ENCODE measurements at places on chromosomes 11 and 22. TPM values are rescaled to one million over a fixed set of nuclear protein-coding genes. Genes with fewer than 3 reads are reported as not detected.

DNA sequence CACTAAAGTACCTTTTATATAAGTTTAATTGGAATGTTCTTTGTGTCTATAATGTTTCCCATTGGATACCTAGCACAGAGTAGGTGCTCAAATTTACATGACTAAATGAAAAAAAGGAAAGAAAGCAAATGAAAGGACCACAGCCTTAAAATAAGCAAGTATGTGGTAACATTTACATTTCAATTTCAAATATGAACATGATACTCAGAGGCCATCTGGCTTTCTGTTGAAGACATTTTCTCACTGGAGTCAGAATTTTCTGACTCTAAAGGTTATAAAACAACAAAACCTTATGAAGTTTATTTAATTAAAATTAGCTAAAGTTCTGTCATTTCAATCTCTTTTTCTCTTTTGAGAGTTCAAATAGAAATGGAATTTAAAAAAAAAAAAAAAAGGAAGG lies 904 bp upstream of the ANGPTL5 start:
- no peak for DNase-seq

- DNase-seq = peak; percentile 70
Observed at GRCh38 chr22:43346521-43346929, 3.4 kb upstream of the SCUBE1 start.

- DNase-seq = no peak
Observed at GRCh38 chr11:61826930-61827570, 1.1 kb upstream of the FADS2 start.

The KRTAP5-8 gene
- total RNA-seq = not detected

DNA sequence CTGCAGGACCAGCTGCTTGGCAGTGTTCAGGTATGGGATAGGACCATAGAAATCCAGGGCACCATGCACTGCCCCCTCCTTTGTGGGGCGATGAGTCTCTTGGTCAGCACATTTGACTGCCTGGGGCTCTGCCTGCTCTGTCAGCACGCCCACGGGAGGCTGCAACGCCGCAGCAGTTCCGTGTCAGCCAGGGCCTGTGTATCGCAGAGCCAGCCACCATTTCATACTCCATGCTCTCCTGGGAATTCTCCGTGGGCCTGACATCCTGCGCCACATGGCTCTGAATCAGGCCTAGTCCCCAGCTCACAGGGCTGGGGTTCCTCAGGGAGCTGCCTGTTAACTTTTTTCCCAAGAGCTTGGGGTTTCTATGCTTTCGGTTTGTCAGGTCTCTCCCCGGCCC lies 16.9 kb upstream of the RELT start:
- DNase-seq = no peak

- no peak for DNase-seq
Observed at GRCh38 chr22:33605666-33606065, 314.6 kb downstream of the LARGE1 start.

DNA sequence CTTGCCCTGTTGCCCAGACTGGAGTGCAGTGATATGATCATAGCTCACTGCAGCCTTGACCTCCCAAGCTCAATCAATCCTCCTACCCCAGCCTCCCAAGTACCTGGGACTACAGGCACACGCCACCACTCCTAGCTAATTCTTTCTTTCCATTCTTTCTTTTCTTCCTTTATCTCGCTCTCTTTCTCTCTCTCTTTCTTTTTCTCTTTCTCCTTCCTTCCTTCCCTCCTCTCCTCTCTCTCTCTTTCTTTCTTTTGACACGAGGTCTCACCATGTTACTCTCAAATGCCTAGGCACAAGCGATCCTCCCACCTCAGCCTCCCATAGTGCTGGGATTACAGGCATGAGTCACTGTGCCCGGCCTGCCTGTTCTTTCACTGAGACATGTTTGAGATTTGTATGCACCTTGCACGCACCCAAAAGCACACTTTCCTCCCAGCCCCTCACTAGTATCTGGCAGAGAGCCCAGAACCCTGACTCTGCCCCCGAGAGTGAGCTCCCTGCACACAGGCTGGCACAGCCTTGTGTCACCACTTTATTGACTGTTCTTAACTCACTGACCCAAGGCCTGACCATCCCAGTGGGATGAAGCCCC lies 56.8 kb downstream of the CD6 start:
- no peak for DNase-seq

DNA sequence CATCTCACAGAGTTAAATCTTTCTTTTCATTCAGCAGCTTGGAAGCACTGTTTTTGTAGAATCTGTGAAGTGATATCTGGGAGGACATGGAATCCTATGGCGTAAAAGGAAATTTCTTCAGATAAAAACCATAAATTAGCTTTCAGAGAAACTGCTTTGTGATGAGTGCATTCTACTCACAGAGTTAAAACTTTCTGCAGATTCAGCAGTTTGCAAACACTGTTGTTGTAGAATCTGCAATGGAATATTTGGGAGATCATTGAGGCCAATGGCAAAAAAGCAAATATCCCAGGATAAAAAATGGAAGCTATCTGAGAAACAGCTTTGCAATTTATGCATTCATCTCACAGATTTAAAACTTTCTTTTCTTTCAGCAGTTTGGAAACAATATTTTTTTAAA lies 180.6 kb downstream of the OR4A47 start:
- no peak for DNase-seq

The PNPLA5 gene
- total RNA-seq = not detected

The ACR gene
- total RNA-seq = 3.3 TPM

DNA sequence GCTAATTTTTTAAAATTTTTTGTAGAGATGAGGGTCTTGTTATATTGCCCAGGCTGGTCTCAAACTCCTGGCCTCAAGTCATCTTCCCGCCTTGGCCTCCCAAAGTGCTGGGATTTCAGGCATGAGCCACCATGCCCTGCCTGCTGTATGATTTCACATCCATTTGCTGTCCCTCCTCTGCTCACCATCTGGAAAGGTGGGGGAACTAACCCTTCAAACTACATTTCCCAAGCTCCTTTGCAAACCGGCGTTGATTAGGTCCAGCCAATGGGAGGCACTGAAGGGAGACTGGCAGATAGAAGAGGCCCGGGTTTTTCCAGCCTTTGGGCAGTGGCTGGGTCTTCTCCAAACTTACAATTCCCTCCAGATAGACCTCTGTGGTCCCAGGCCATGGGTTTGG lies 19.3 kb downstream of the RFPL1 start:
- DNase-seq = peak; percentile 38

DNA sequence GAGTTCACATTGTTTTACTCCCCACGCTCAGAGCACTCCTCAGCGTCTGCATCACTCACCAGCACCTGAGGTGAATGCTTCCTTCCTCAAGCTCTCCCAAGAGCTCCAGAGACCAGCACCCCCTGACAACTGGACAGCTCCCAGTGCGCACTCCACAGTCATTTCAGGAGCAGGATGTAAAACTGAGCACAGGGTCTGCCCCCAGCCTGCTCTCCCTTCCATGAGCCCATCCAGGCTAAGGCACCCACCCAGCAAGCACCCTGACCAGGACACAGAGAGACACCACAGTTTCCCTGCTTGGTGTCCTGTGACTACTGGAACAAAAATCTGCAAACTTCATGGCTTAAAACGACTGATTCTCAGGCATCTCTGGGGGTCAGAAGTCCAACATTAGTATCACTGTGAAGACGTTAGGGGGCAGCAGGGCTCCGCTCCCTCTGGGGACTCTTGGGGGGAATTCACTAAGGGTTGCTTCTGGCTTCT lies 3.3 kb downstream of the SCGB1D2 start:
- DNase-seq = peak; percentile 57

- DNase-seq = no peak
Observed at GRCh38 chr11:119910051-119910450, 181.1 kb upstream of the NECTIN1 start.

DNA sequence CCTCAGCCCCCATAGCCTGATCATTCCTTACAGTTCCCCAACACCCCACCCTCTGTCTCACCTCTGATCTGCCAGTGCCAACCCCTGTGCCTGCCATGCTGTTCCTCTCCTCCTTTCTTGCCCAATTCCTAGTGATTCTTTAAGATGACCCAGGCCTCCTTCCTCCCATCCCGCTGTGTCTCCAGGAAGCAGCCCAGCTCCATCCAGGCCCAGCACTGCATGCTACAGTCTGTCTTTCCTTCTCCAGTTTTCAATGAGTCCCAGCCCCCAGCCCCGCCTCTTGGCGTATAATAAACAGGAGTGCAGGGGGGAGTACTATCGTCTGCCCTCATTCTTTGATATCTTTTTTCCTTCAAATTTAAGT lies 12.3 kb downstream of the LTBP3 start:
- no peak for DNase-seq

DNA sequence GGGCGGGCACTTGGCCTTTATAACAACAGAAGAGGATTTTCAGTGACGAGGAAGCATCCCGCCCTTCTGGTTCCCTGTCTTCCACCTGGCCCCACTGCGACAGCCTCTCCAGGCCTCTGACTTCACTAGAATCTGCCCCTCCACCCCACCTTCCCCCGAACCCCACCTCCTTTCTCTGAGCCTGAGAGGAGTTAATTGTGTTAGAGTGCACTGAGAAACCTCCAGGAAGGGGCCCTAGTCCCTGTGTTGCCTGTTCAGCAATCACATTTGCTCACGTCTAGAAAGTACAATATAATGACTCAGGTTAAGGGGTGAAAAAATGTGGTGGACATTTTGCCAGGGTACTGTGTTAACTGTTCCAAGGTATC lies 38.8 kb downstream of the PTPRJ start:
- peak; percentile 60 for DNase-seq

DNA sequence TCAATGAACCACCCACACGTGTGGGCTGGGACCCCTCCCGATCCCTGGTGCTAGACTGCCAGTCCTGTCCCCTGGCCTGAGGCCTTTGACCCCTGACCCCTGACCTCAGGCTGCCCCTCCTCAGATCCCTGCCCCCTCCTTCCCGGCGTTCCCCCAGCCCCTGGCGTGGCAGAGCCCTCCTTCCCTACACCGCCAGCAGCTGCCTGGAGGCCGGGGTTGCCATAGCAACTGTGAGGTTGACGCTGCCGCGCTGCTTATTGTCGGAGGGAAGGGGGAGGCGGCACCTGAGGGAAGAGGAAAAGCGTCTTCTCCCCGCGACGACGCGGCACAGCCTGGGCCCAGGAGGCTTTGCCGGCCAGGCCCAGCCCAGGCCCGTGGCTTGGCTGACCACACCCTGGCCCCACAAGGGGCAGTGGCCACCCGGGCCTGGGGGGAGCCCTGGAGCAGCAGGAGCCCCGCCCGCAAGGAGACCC lies 32.6 kb downstream of the SHANK3 start:
- peak; percentile 92 for DNase-seq

DNA sequence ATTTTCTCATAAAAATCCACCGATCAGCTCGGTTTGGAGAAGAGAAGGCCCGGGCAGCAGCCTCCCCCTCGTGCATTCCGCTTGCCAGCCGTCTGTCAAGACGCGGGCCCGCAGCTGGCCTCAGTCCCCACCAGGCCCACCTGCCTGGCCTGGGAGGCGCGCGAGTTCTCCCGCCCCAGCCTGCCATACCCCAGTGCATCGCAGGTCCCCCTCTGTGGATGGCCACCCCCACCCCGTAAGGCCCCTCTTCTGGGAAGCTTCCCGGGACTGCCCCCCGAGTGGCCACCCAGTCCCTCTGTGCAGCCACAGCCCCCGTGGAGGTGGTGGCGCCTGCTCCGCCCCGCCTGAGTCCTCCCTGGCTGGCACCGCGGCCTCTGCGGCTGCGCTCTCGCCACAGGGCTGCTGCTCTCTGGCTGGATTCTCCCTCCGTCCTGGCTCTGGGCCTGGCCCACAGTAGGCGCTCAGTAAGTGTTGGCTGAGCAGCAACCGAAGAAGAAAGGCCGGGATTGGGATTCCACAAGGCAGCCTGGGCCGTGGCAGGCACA lies 74.0 kb upstream of the TCF20 start:
- DNase-seq = peak; percentile 73

DNA sequence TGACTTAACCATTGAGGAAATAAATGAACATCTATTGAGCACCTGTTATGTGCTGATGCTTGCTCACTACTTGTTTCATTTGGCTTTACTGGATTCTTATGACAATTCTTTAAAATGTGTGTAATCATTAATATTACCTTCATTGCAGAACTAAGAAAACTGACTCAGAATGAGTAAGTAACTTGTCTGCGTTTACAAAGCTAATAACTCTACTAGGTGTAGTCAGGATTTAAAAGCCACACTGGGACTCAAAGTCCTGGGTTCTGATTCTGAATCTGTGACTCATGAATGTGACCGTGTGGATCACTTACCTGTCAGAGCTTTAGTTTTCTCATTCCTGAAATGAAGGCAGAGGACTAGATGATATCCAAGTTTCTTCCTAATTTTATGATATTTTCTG lies 23.4 kb upstream of the KIRREL3 start:
- DNase-seq = no peak

DNA sequence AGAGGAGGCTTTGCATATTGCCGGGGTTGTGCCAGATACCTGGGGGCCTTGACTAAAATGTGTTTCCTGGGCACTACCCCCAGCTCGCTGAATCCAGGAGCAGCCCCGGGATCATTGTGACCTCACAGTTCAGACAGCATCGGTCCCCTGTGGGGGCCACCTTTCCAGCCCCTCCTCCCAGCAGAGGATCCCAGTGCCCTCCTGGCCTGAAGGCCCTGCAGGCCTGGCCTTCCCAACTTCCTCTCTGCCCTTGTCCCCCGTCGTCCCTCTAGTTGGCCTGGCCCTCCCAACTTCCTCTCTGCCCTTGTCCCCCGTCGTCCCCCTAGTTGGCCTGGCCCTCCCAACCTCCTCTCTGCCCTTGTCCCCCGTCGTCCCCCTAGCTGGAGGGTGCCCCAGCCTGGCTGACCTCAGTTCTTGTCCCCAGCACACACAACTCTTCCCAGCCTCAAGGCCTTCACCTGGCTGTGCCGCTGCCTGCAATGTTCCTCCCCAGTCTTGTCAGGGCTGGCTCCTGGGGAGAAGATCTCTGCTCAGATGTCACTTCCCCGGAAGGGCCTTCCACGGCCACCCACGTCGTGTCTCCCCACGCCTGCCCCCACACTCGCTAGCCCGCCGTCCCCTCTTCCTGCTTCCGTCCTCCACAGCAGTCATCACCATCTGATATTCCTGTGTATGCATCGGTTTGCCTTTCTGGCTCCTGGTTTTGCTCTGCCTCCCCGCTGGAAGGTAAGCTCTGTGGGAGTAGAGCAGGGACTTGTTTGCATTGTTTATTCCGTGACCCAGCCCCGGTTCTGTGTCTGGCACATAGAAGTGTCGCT lies 12.6 kb upstream of the ANO1 start:
- no peak for DNase-seq

The OR4C6 gene
- not detected for total RNA-seq

DNA sequence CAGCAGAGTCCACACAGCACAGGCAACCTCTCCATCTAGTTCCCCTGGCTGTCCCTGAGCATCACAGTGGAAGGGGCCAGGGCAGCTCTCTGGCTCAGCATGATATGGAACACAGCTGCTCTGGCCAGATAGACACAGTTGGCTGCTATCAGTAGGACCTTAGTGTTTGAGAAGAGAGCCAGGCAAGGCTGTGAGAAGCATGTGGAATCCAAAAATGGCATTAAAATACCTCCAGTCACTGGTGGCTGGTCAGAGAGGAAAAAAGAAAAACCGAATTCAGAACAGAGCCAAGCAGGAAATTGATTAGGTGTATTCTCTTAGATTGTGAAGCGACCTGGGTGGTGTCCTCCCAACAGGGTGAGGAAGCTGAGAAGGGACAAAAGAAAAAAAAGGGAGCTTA lies 27.9 kb downstream of the SERPINH1 start:
- peak; percentile 56 for DNase-seq

GRCh38 chr11:35419184-35419829 lies at the start of gene SLC1A2:
Gene SLC1A2, minus strand, starts transcription at chr11:35419558. Its CDS starts 592 bp downstream, at chr11:35418966.
- peak; percentile 57 for DNase-seq

GRCh38 chr22:23569716-23570115 lies 10.4 kb downstream of the IGLL1 start:
- no peak for DNase-seq

The TRIM49 gene
- not detected for total RNA-seq

The CNGA4 gene
- total RNA-seq = not detected

- DNase-seq = peak; percentile 66
Observed at GRCh38 chr11:104830080-104830479, 68.2 kb downstream of the CASP12 start.

- DNase-seq = peak; percentile 16
Observed at GRCh38 chr11:16016468-16016829, 339.9 kb downstream of the SOX6 start.
